ENCODE measurements at places on chromosomes 2 and 18.

DNA sequence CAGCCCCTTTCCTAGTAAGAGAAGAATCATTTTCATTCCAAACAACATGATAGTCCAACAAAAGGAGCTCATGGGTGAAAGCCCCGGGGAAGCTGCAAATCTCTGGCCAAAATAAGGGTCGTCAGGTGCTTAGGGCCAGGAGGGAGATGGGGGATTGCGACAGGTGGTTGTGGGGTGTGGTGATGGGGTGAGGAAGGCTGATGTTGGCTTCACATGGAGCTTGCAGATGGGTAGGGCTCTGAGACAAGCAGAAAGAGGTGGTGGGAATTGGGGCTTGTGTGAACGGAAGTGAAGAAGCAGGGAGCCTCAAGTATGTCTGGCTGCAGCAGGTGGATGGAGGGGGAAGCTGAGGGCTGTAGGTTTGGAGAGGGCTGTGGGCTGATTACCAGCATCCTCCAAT lies 126.1 kb downstream of the CLIP4 start:
- DNase-seq: no peak

GRCh38 chr2:119233326-119234020 lies 9.8 kb downstream of the STEAP3 start:
- DNase-seq: peak; percentile 58

- peak; percentile 44 for DNase-seq
Observed at GRCh38 chr2:138275881-138276280, 225.7 kb upstream of the SPOPL start.

DNA sequence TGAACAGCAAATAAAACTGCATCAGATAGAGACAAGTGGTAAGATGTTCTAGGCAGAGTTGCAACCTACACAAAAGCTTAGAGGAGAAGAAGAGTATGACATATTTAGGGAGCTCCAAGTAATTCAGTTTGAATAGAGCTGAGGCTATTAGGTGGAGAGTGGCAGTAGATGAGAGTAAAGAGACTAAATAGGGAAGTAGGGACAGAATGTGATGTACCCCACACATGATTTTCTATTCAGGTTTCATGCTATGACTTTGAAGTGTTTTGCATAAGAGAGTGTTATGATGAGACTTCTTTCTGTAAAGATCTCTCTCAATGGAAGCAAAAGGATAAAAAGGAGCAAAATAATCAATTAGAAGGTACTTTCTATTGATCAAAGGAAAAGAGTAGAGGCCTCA lies 206.8 kb upstream of the ERBB4 start:
- no peak for DNase-seq

- no peak for DNase-seq
Observed at GRCh38 chr2:179562330-179562885, 297.8 kb upstream of the SESTD1 start.

GRCh38 chr2:15675456-15676195 lies 84.0 kb downstream of the DDX1 start:
- DNase-seq: peak; percentile 31

DNA sequence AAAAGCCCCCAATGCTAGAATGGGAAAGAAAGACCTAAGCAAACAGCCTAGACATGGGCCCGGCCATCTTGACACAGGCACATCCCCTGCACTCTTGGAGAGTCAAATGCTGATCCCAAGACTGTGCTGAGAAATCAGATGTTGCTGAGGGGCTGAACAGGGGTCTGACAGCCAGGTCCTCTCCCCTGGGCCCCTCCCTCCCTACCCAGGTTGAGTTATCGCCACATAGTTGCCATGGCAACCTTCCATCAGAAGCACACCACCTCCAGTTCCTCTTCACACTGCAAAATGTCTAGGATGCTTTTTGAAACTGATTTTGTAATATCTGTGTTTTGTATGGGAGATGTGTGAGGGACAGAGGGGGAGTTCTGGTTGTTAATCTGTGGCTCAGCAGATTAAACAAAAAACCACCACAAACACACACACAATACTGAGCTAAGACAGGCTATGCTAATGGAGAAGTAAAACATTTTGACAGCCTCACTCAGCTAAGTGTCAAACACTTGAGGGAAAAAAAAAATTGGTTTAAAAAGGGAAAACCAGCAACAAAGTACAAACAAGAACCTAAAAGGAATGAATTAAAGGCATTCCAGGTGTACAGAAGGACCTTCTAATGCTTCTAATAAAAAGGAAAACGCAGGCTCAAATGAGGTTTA lies 88.2 kb downstream of the TMEM163 start:
- no peak for DNase-seq

DNA sequence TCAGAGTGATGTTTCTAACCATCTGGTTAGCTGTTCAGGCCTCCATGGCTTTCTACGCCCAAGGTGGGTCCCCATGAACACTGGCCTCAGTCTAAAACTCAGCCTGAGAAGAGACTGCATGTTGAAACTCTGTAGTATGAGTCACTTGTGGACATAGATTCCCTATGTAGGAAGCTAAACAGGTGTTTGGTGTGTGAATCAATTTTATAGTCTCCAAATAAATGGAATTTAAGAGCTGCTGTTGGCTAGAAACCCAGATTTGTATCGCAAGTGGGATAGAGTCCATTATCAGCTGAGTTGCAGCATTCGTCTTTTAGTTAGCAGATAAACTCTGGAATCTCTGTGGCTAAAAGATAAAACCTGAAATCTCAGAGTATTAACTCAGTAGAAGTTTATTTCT lies 131.4 kb downstream of the KCNS3 start:
- DNase-seq: peak; percentile 51

- no peak for DNase-seq
Observed at GRCh38 chr2:174738841-174739240, 25.4 kb downstream of the CHRNA1 start.

GRCh38 chr2:25479761-25480160 lies 138.0 kb upstream of the DNMT3A start:
- DNase-seq: no peak

DNA sequence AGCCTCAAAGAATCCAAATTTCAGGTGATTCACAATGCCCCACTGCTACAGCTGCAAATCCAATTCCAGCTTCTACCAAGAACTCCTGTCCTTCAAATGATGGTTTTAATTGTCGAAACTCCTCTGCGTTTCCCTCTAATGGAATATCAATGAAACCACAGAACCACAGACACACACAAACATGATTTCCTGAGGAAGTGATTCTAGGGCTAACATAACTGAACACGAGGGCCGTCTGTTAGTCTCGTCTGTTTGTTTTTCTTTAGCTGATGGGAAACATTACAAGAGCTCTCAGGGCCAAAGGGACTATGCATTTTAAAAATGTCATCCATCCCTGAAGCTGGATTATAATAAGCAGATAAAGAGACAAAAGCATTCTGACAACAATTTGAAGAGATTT lies 59.4 kb downstream of the RNF152 start:
- DNase-seq: peak; percentile 70

GRCh38 chr2:176902454-176902853 lies 310.1 kb upstream of the HNRNPA3 start:
- DNase-seq: no peak

DNA sequence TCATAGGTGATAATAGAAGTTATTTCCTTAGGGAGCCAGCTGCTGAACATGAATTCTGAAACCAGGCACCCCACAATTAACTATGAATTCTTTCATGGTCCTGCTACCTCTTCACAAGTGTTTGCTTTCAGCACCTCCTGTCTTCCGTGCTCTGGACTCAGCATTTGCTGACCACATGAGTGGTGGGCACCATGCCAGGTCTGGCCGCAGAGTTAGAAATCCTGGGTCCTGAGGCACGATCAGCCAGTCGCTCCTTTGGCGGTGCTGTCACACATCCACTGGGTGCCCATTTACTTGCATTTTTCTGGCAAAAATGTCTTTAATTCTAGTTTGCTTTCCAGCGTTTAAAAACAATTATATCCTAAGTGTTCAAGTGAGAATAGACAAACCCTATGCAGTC lies 196.4 kb upstream of the PXDN start:
- DNase-seq: no peak

- no peak for DNase-seq
Observed at GRCh38 chr2:102782933-102783332, 21.1 kb downstream of the TMEM182 start.

GRCh38 chr18:23528580-23529472 lies 25.5 kb downstream of the RMC1 start:
- peak; percentile 97 for DNase-seq

GRCh38 chr2:42084231-42084671 lies 36.4 kb downstream of the PKDCC start:
- DNase-seq: peak; percentile 95

GRCh38 chr2:151475071-151475470 lies 65.4 kb downstream of the RIF1 start:
- DNase-seq: no peak

Data from fibroblast of villous mesenchyme (primary cell).